Dorsolateral prefrontal cortex (tissue), 122 donors: ENCODE measurements at places on chromosomes 7 and 10. TPM values are rescaled to one million over a fixed set of nuclear protein-coding genes. Genes with fewer than 3 reads are reported as not detected.

The LIPJ gene
- total RNA-seq: 1.4 TPM

The UCN3 gene
- not detected for total RNA-seq

The GPER1 gene
- total RNA-seq: 10.9 TPM

The FGFR2 gene
- 234 TPM for total RNA-seq

The TMEM120A gene
- total RNA-seq: 44.5 TPM

The IFIT1B gene
- total RNA-seq: 0.30 TPM

The IDI2 gene
- not detected for total RNA-seq

The SVOPL gene
- total RNA-seq: 1.5 TPM

The PPIF gene
- total RNA-seq: 57.0 TPM

The ZNF488 gene
- total RNA-seq: 22.9 TPM

The CRTAC1 gene
- 34.4 TPM for total RNA-seq

The KDM7A gene
- total RNA-seq: 16.5 TPM

The GIMAP7 gene
- total RNA-seq: 9.0 TPM

The BTBD16 gene
- 1.9 TPM for total RNA-seq

The HOGA1 gene
- total RNA-seq: 7.3 TPM
